ENCODE measurements at places on chromosomes 5 and 9.

GRCh38 chr9:3526997-3527940 lies 1.5 kb upstream of the RFX3 start:
- DNase-seq: peak; percentile 15

DNA sequence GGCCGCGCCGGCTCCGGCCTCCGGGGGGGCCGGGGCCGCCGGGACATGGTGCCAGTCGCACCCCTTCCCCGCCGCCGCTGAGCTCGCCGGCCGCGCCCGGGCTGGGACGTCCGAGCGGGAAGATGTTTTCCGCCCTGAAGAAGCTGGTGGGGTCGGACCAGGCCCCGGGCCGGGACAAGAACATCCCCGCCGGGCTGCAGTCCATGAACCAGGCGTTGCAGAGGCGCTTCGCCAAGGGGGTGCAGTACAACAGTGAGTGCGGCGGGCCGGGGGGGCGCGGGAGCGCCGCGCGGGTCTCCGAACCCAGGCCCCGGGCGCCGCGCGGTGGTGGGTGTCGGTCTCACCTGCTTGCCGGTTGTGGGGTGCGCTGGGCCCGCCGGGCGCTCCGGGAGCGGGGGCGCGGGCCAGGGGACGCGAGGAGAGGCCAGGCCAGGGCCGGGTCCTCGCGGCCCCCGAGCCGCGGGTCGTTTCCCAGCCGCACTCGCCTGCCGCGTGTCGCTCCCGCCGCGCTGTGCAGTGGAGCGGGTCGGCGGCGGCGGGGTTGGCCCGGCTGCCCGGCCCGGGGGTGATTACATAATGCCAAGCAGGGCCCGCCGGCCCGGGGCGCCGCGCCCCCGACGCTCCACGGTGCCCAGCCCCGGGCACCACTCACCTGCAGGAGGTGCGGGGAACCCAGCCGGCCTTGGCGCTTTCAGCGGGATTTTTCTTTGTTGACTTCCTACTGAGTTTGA lies 492 bp downstream of the RABL6 start:
- DNase-seq: no peak

- no peak for DNase-seq
Observed at GRCh38 chr9:123426406-123426805, 70.4 kb downstream of the CRB2 start.

DNA sequence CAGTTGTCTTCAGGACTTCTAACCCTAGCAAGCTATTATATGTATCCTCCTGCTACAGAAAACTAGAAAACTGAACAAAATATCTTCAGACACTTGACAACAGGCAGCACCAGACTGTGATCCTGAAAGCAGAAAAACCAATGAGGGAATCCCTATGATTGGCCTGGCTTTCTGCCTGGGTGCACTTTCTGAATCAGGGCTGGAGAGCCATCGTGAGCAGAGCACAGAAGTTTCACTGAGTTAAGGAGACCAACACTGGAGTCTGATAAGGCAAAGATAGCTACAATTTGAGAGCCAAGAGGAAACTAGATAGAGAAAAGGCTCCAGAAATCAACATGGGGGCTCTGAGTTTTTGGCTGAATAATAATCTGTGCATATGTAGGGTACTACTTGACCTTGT lies 106.5 kb downstream of the FANCC start:
- no peak for DNase-seq

Data from Jurkat, Clone E6-1 (cell line).